ENCODE measurements at places on chromosomes 11 and 22. TPM values are rescaled to one million over a fixed set of nuclear protein-coding genes. Genes with fewer than 3 reads are reported as not detected.

The TRIM21 gene
- 29.9 TPM for polyA plus RNA-seq

The APOL3 gene
- 61.3 TPM for polyA plus RNA-seq

The CCDC89 gene
- polyA plus RNA-seq = not detected

DNA sequence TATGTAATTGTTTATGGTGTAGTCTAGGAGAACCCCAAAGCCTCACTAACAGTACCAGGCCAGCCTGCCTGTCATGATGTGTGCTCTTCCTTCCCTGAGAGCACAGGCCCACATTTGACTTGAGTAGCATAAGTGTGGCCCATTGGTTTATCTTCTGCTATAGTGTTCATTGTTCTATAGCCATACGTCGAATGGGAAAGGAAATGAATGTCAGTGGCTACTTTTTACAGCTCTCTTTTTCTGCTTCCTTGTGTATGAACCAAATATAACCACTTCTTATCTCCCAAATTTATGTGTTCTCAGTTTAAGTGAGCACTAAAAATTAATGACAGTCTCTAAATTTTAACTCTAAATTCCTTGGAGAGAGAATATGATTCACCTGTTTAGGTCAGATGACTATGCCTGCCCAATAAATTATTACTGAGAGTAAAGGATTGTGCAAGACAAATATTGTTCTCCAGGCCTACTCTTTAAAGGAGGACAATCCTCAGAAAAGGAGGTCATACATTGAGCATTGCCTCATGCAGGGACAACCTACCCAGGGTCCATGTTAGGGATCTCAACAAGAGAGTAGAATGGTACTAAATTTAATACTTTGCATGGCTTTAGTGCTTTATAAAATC, 222.9 kb upstream of the ARHGAP20 start:
- DNase-seq = no peak

All from CD14-positive monocyte (primary cell).